ENCODE measurements at places on chromosomes 7 and 10. TPM values are rescaled to one million over a fixed set of nuclear protein-coding genes. Genes with fewer than 3 reads are reported as not detected.

The TET1 gene
- 3.0 TPM for total RNA-seq

DNA sequence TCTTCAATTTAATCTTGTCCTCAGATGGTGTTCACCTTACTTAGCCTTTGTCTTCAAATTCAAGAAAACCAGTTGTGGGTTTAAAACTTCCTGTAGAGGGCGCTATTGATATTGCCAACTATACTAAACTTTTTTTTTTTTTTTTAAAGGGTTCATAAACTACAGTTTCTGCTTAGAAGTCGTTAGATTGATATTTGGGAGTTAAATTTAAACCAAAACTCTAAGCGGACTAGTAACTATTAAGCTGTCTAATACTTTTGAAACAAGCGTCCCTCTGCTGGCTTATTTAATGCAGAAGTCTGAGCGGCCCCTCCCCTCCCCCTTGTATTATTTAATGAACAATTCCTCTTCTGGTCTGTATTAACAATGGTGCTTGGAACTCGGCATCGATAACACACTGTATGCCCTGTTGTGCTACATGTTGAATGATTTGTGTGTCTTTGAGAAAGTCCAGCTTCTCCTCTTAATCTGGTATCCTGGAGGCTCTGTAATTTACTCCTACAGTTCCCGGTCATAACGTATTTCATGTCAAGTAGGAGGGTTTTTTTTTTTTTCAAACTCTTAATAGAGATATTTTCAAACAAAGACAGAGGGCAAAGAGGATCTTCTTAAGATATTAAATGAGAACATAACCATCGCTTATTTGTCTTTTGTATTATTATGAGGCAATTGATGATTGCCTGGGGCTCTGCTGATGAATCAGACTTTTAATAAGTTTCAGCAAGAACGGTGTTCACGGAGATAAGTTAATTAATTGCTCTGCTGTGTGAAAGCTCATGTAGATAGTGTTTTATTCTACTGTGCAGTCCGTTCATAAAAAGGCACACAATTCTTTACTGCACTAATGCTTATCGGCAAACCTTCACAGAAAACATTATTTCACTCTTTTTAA, 22.6 kb upstream of the CREB5 start:
- H3K4me3 ChIP-seq: peak overlapping the region; percentile 65
- H3K27ac ChIP-seq: no peak overlapping the region
- no peaks in the 10 kb centered on the region for H3K27me3 ChIP-seq
- peak; percentile 83 for DNase-seq
- peaks cover 8% of the 10 kb centered on the region for H3K4me1 ChIP-seq

- H3K4me3 ChIP-seq: no peak overlapping the region
- no peak for DNase-seq
- peaks cover 11% of the 10 kb centered on the region for H3K27me3 ChIP-seq
- H3K4me1 ChIP-seq: no peaks in the 10 kb centered on the region
Observed at GRCh38 chr10:11434324-11434723, 177.1 kb downstream of the USP6NL start.

GRCh38 chr10:107022600-107023354, 141.7 kb downstream of the SORCS1 start:
- DNase-seq: no peak
- no peak overlapping the region for H3K4me3 ChIP-seq
- H3K27me3 ChIP-seq: peaks cover 50% of the 10 kb centered on the region
- H3K27ac ChIP-seq: no peak overlapping the region
- no peaks in the 10 kb centered on the region for H3K36me3 ChIP-seq

GRCh38 chr10:80648106-80648505, 110.4 kb downstream of the SH2D4B start:
- H3K36me3 ChIP-seq: no peaks in the 10 kb centered on the region
- DNase-seq: no peak
- no peak overlapping the region for H3K4me3 ChIP-seq
- no peak overlapping the region for H3K27ac ChIP-seq

The CRHR2 gene
- total RNA-seq: not detected

The C10orf62 gene
- total RNA-seq: not detected

DNA sequence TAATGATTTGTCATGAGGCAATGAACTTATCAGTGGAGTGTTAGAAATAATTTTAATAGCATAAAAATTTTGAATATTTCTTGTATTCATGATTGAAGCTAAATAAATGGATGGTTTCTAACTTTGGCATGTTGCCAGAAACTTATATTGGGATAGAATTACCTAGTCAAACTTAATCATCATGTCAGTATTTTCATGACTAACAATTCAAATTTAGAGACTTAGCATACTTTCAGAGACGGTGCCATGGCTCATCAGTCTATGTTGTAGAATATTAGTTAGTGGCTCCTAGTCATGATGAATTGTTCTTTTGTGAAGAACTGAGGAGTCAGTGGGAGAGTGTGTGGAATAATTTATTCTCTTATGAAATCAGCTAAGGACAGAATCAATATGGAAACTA, 599.6 kb upstream of the POT1 start:
- no peaks in the 10 kb centered on the region for H3K36me3 ChIP-seq
- no peaks in the 10 kb centered on the region for H3K4me1 ChIP-seq
- H3K4me3 ChIP-seq: no peak overlapping the region
- H3K27ac ChIP-seq: no peak overlapping the region

DNA sequence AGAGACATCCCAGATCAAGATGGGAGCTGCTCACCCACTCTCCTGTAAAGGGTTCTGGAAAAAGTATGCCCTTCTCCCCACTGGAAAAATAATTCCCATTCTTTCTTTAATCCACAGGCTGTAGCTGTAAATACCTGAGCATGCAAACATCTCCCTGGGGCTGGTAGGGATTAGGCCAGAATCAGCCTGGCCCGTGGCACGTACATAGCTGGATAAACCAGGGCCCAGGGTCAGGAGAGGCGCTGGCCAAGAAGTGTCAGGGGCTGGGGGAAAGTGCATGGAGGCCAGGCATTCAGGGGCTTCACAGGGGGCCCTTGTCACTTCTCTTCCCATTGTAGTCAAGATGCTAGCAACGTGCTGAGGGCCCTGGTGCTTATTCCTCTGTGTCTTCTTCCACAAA, 30.7 kb upstream of the AQP1 start:
- no peaks in the 10 kb centered on the region for H3K4me1 ChIP-seq
- DNase-seq: no peak
- no peak overlapping the region for H3K4me3 ChIP-seq
- H3K36me3 ChIP-seq: no peaks in the 10 kb centered on the region
- no peaks in the 10 kb centered on the region for H3K27me3 ChIP-seq
- H3K27ac ChIP-seq: no peak overlapping the region

DNA sequence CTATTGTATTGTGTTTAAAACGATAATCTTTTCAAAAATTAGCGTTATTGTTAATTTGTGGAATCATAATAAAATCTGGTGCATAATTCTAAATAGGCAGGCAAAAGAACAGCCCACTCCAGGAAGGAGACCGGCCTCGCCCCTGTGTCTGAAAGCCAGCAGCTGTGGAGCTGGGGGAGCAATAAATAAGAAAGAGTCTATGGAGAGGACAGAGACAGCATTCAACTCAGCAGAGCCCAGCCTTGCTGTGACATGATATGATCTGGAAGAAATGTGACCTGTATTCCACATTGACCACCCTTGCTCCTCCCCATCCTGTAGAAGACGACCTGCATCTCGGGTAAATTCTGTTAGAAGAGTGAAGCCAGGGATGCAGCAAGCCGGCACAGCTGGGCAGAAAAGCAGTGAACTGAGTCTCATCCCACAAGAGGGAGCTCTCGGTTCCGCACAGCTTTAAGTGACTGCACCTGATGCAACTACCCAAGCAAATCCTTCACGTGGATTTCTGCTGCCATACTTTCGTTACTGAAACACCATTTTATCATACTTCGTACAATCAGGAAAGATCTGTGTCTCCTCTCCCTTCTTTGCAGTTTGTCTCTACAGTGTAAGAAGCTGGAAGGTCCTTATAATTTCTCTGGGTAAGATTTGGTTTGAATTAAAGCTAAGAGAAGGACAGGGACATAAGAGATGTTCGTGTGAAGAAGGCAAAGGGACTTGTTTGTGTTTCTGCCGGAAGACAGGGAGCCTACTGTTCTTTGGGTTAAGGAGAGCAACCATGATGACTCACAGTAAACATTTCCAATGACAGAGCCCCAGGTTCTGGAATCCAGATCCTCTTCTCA, 427.1 kb downstream of the GPAM start:
- peak; percentile 21 for DNase-seq
- H3K4me3 ChIP-seq: no peak overlapping the region
- H3K36me3 ChIP-seq: no peaks in the 10 kb centered on the region
- H3K4me1 ChIP-seq: no peaks in the 10 kb centered on the region

The GFRA1 gene
- not detected for total RNA-seq

The SPDYE2 gene
- not detected for total RNA-seq

GRCh38 chr10:58660575-58661255, 148.0 kb downstream of the BICC1 start:
- peaks cover 7% of the 10 kb centered on the region for H3K27me3 ChIP-seq
- H3K4me1 ChIP-seq: peaks cover 22% of the 10 kb centered on the region
- no peaks in the 10 kb centered on the region for H3K36me3 ChIP-seq
- 0 out of 2 replicates have a peak overlapping the region, but pooled peaks have one; percentile 2 for H3K4me3 ChIP-seq
- no peak overlapping the region for H3K27ac ChIP-seq

DNA sequence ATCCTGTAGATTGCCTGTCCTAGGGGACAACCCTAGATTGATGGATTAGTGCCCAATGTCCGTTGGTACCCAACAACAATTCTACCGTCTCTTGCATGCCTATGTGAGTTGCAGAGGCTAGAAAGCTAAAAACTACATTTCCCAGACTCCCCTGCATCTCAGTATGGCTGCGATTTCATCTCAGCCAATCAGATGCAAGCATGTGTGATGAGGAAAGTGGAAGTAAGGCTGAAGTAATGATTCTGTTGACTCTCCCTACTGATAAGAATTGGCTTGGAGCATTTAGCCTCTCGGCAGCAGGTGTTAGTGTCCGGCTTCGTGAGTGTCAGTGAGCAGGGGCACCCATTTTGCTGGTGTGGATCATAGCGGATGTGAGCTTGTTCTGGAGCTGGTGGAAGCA, 171.9 kb downstream of the FGFR2 start:
- H3K4me3 ChIP-seq: no peak overlapping the region
- H3K27ac ChIP-seq: no peak overlapping the region
- H3K27me3 ChIP-seq: peaks cover 21% of the 10 kb centered on the region
- DNase-seq: peak; percentile 19
- no peaks in the 10 kb centered on the region for H3K4me1 ChIP-seq
- H3K36me3 ChIP-seq: no peaks in the 10 kb centered on the region

DNA sequence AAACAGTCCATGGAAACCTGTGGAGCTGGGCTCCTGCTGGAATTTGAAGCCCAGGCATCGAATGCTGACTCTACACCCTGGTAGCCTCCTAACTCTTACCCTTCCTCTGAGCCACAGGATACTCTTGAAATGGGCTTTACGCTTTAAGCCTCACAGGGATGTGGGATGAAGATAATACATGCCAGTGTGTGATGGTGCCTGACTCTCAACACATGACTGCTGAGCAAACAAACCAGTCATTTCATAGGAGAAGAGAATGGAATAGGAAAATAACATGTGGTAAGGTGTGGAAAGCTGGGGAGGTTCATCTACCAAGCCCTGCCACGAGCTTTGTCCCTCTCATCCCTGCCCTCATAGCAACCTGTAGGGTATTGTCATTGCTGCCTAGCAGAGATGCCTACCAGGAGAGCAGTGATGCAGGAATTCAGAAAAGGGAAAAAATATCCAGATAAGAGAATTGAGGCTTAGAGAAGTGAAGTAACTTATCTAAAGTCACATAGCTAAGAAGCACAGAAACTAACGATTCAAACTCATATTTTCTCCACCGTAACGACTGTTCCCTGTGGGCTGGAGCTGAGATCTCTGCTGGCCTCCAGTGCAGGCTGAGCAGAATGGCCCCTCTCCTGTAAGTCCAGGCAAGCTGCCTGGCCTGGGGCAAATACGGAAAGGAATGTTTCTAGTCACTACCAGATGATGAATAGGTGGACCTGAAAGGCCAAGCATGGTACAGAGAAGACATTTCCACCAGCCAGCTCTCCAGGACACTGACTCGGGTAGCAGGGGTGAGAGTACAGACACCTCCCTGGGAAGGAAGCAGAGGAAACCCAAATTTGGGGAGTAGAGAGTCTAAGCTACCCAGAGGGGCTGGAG, 90.2 kb upstream of the DUSP5 start:
- H3K4me1 ChIP-seq: peaks cover 49% of the 10 kb centered on the region
- peak overlapping the region; percentile 96 for H3K27ac ChIP-seq

Measured in PC-3 (cell line).